ENCODE measurements at places on chromosomes 3 and 15. TPM values are rescaled to one million over a fixed set of nuclear protein-coding genes. Genes with fewer than 3 reads are reported as not detected.

Gene WNT7A
- not detected for total RNA-seq

Gene CPN2
- 2.4 TPM for total RNA-seq

Gene HTR3E
- not detected for total RNA-seq

Gene CNTN4
- 2.6 TPM for total RNA-seq

Gene ARPP21
- total RNA-seq, result not detected

All from Right ventricle myocardium superior (tissue), 1 donor.